ENCODE measurements at places on chromosomes 1 and 21.

DNA sequence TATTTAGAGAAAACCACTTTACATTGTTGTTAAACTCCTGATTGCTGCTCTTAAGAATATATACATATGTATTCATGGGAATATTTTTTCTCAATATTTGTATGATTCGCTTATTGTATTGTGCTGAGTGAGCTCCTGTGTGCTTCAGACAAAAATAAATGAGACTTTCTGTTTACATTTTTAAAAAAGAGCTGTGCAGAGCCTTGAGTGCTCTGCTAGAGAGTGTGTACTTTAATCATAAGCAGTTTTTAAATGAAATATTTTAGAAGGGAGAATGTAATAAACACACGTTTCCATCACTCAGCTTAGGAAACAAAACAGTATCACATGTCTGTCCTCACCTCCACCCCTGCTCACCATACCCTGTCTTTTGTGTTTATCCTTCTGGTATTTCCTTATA is 9.7 kb downstream of the PTPN14 start:
- no peak for DNase-seq

DNA sequence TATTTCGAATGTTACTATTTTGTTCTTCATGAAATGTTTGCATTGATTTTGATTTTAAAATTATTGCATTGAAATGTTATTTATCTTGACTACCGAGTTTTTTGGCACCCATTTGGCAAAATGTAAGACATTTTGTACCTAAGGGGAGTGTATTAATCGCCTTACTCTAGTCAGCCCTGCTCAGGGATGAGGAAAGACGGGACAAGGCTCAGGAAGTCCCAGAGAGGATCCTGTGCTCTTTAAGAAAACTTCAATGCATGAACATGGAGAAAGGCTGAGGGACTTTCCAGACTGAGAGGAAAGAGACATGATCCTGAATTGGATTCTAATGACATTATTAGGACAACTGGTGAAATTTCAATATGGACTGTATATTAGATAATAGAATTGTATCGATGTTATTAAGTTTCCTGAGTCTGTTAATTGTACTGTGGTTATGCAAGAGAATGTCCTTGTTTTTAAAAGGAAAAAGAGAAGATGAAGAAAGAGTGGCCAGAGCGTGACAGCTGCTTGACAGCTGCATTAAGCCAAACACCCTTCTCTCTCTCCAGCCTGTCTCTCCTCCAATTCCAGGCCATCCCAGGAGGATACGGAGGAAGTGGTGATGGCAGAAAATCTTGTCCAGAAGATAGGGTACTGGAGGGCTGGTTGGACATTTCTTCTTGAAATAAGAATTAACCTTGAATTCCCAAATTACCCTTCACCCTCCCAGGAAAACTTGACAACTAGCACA is 66.0 kb downstream of the PLEKHA6 start:
- DNase-seq, result peak; percentile 19

DNA sequence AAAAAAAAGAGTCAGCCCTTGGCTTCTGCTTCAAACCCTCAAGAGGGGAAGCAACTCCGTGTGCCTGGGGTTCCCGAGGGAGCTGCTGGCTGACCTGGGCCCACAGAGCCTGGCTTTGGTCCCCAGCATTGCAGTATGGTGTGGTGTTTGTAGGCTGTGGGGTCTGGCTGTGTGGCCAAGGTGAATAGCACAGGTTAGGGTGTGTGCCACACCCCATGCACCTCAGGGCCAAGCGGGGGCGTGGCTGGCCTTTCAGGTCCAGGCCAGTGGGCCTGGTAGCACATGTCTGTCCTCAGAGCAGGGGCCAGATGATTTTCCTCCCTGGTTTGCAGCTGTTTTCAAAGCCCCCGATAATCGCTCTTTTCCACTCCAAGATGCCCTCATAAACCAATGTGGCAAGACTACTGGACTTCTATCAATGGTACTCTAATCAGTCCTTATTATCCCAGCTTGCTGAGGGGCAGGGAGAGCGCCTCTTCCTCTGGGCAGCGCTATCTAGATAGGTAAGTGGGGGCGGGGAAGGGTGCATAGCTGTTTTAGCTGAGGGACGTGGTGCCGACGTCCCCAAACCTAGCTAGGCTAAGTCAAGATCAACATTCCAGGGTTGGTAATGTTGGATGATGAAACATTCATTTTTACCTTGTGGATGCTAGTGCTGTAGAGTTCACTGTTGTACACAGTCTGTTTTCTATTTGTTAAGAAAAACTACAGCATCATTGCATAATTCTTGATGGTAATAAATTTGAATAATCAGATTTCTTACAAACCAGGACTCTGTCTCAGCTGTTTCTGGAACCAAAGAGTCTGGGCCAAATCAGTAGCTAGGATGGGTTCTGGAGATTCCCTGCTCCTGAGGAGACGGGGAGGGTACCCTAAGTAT is 26.8 kb upstream of the KDM4A start:
- DNase-seq, result no peak

DNA sequence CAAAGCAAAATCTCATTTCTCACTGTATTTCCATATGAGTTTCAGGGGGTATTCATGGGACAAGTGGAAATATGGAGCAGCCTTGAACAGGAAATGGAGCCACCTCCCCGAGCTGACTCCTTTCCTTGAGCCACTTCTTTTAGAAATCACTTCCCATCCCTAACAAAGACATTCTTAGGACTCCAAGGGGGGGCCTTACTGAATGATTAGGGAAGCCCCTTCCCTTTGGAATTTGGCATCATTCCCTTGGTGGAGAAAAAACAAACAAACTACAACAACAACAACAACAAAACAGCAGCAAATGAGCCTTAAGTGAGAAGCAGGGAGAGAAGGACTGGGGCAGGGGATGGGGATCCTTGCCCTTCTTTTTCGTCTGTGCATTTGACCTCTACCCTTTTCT is 278.3 kb downstream of the ZNF648 start:
- no peak for DNase-seq

- DNase-seq, result no peak
Observed at GRCh38 chr1:223048026-223048425, 95.0 kb downstream of the TLR5 start.
